ENCODE measurements at places on chromosomes 7 and 10. TPM values are rescaled to one million over a fixed set of nuclear protein-coding genes. Genes with fewer than 3 reads are reported as not detected.

HABP2 gene
- not detected for total RNA-seq

DNA sequence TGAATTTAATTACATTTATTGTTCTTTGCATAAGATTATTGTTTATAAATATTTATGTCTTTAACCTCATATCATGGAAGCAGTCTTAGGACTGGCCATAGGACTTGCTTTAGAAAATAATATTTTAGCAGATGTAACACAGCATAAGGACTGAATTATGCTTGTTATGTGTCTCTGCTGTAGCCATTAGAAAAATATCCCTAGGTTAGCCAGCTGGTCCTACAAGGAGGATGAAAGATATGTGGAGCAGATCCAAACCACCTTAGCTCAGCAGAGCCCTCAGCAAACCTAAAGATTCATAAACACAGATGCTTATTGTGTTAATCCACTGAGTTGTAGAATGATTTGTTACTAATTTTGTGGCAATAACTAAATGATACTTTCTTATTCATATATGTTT lies 166.0 kb upstream of the COL1A2 start:
- peak; percentile 33 for DNase-seq
- H3K36me3 ChIP-seq, result no peaks in the 10 kb centered on the region
- no peak overlapping the region for H3K4me3 ChIP-seq
- no peaks in the 10 kb centered on the region for H3K27me3 ChIP-seq
- peaks cover 3% of the 10 kb centered on the region for H3K4me1 ChIP-seq

GRCh38 chr10:70598857-70599295 lies 3.7 kb downstream of the PRF1 start:
- no peak overlapping the region for H3K27ac ChIP-seq
- H3K4me1 ChIP-seq, result no peaks in the 10 kb centered on the region
- H3K4me3 ChIP-seq, result no peak overlapping the region

DNA sequence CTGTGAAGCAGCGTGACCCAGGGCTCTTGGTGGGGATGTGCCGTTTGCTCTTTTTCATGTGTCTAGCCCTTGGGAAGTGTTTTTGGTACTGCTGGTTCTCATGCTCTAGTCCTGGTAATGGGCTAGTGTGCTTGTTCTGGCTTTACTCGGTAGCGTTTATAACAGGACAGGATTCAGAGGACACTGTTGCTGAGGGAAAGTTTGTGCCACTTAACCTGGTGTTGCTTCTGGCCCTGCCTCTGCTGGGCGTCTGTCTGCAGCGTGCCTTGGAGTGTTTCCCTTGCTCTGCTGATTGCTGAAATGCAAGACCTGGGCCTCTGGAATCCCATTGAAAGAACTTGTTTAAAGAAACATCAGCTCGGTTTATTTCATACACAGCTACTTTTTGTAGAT lies 35.0 kb downstream of the INPP5A start:
- no peaks in the 10 kb centered on the region for H3K36me3 ChIP-seq
- H3K27ac ChIP-seq, result no peak overlapping the region
- DNase-seq, result peak; percentile 36
- H3K4me3 ChIP-seq, result no peak overlapping the region
- peaks cover 2% of the 10 kb centered on the region for H3K27me3 ChIP-seq

IL2RA gene
- total RNA-seq, result not detected

CYCS gene
- 65.3 TPM for total RNA-seq

AS3MT gene
- total RNA-seq, result 7.5 TPM

DNA sequence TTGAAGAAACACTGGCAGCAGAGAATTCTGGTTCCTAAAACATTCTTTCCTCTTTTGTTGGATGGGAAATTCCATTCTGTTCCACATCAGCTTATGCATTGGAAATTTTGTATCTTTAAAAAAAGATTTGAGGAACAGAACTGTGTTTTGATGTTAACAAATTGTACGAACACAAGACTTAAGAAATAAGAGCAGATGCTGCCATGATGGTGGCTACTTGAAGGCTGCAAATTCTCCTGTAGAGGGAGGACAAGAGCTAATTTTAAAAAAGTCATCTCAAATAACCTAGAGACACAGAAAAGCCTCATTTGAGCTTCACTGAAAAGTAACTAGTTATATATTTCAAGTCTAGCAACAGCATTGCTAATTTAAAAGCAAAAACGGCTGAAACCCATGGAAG lies 29.8 kb downstream of the NDUFB2 start:
- H3K27me3 ChIP-seq, result no peaks in the 10 kb centered on the region
- no peaks in the 10 kb centered on the region for H3K4me1 ChIP-seq
- no peak overlapping the region for H3K27ac ChIP-seq
- peak; percentile 23 for DNase-seq
- H3K36me3 ChIP-seq, result peaks cover 6% of the 10 kb centered on the region

DNA sequence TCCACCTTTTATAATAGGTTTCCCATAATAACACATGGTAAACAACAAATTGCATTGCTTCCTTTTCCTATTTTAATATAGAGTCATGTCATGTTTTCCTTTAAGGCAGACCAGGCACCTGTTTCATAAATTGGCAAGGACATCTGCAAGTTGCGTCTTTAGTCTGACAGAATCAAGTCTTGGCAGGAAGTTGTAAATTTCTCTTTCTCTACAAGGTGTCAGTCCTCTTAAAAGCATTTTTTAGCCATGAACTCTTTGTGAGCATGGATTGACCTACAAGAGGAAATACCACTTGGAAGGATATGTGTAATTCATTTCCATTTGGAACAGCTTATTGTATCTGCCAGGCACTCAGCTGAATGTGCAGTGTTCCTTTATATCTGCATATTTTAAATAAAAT lies 176.8 kb downstream of the PRKG1 start:
- no peaks in the 10 kb centered on the region for H3K27me3 ChIP-seq
- DNase-seq, result no peak
- H3K27ac ChIP-seq, result no peak overlapping the region
- no peak overlapping the region for H3K4me3 ChIP-seq
- H3K36me3 ChIP-seq, result no peaks in the 10 kb centered on the region

- H3K27me3 ChIP-seq, result no peaks in the 10 kb centered on the region
- DNase-seq, result peak; percentile 82
- H3K36me3 ChIP-seq, result peaks cover 3% of the 10 kb centered on the region
- H3K4me1 ChIP-seq, result 0 out of 2 replicates have a peak, but pooled peaks cover 2% of the 10 kb centered on the region
- H3K27ac ChIP-seq, result peak overlapping the region; percentile 57
- peak overlapping the region; percentile 80 for H3K4me3 ChIP-seq
These were observed 566 bp downstream of the ZNF789 start for GRCh38 chr7:99473315-99473596.

GRCh38 chr7:156962145-156962544 lies 12.6 kb downstream of the NOM1 start:
- peaks cover 72% of the 10 kb centered on the region for H3K36me3 ChIP-seq
- no peaks in the 10 kb centered on the region for H3K27me3 ChIP-seq
- H3K4me1 ChIP-seq, result no peaks in the 10 kb centered on the region
- H3K4me3 ChIP-seq, result no peak overlapping the region
- DNase-seq, result no peak

CUZD1 gene
- total RNA-seq, result 0.56 TPM

GRCh38 chr7:82839063-82839462 lies 323.6 kb downstream of the PCLO start:
- no peaks in the 10 kb centered on the region for H3K4me1 ChIP-seq
- no peak overlapping the region for H3K4me3 ChIP-seq
- H3K36me3 ChIP-seq, result no peaks in the 10 kb centered on the region
- no peaks in the 10 kb centered on the region for H3K27me3 ChIP-seq

BBIP1 gene
- 21.7 TPM for total RNA-seq
